ENCODE measurements at places on chromosomes 12 and 14. TPM values are rescaled to one million over a fixed set of nuclear protein-coding genes. Genes with fewer than 3 reads are reported as not detected.

- H3K4me3 ChIP-seq: no peak overlapping the region
- no peaks in the 10 kb centered on the region for H3K27me3 ChIP-seq
- no peak for DNase-seq
- H3K27ac ChIP-seq: no peak overlapping the region
These were observed 80.8 kb downstream of the BHLHE41 start for GRCh38 chr12:26044007-26044394.

- H3K4me1 ChIP-seq: no peaks in the 10 kb centered on the region
- H3K36me3 ChIP-seq: no peaks in the 10 kb centered on the region
- H3K27ac ChIP-seq: no peak overlapping the region
These were observed 1154.8 kb downstream of the TMEM121 start for GRCh38 chr14:106681161-106681560.

- H3K36me3 ChIP-seq: peaks cover 65% of the 10 kb centered on the region
- no peak for DNase-seq
- no peak overlapping the region for H3K27ac ChIP-seq
- H3K4me3 ChIP-seq: no peak overlapping the region
These were observed 2.9 kb downstream of the OXA1L start for GRCh38 chr14:22769369-22769768.

GRCh38 chr14:97298736-97299135, 501.6 kb downstream of the VRK1 start:
- no peak overlapping the region for H3K27ac ChIP-seq
- H3K4me1 ChIP-seq: no peaks in the 10 kb centered on the region
- no peaks in the 10 kb centered on the region for H3K36me3 ChIP-seq
- no peak overlapping the region for H3K4me3 ChIP-seq
- DNase-seq: no peak
- H3K27me3 ChIP-seq: peaks cover 23% of the 10 kb centered on the region

LRRC9 gene
- polyA plus RNA-seq: not detected

TMPRSS12 gene
- not detected for polyA plus RNA-seq

GRCh38 chr14:103662591-103662990, 33.6 kb downstream of the KLC1 start:
- H3K36me3 ChIP-seq: peaks cover 71% of the 10 kb centered on the region
- no peak overlapping the region for H3K4me3 ChIP-seq
- H3K27me3 ChIP-seq: no peaks in the 10 kb centered on the region
- no peak overlapping the region for H3K27ac ChIP-seq

DNA sequence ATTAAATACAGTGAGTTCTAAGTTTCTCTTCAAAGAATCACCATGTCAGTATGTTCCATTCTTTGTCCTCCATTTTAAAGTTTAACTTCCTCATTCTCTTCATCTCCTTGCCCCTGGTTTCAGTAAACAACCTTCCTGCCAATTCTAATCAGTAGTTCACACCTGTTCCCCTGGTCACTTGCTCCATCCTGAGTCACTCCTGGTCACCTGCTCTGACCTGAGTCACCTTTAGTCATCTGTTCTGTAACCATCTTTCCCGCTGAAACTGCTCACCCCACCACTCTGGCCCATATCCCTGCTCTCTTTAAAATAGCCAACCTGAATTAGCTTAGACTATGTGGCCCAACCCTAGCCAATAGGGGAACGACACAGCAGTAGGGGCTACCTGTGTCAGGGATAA, 1447.4 kb upstream of the TMEM132C start:
- H3K27ac ChIP-seq: no peak overlapping the region
- H3K4me3 ChIP-seq: no peak overlapping the region
- H3K4me1 ChIP-seq: no peaks in the 10 kb centered on the region

GRCh38 chr12:116604178-116604895, 45.2 kb downstream of the MAP1LC3B2 start:
- H3K4me3 ChIP-seq: no peak overlapping the region
- H3K27ac ChIP-seq: no peak overlapping the region
- H3K27me3 ChIP-seq: no peaks in the 10 kb centered on the region

DNA sequence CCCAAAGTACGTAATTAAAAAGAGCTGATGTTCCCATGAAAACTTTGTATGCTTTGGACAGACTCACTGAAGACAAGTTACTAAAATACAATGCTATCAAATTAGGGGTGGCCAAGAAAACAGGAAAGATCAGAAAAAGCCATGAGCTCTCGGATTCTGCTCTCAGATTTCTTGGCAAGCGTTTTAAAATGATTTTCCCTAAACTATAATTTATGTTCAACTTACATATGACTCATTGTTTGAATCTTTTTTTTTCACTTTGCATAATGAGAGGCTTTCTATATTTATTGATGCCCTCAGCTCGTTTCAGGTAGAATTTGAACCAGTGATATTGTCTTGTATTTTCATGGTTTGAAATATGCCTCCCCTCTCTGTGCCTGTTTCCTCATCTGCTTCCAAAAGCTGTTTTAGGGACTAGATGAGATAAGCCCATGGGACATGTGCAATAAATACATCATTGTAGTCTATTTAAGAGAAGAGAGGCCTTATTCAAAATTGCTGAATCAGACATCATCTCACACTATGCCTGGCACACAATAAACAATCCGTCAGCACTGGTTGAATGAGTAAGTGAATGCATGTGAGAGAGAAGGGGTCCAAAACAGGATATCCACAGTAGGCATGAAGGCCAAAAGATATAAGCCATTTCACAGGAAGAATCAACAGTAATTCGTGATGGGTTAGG, 4.7 kb upstream of the IPO8 start:
- H3K27me3 ChIP-seq: no peaks in the 10 kb centered on the region
- H3K36me3 ChIP-seq: no peaks in the 10 kb centered on the region
- no peak overlapping the region for H3K27ac ChIP-seq
- peaks cover 5% of the 10 kb centered on the region for H3K4me1 ChIP-seq

GRCh38 chr14:39302124-39302810, 68.6 kb downstream of the MIA2 start:
- peaks cover 79% of the 10 kb centered on the region for H3K36me3 ChIP-seq
- DNase-seq: no peak
- H3K4me1 ChIP-seq: no peaks in the 10 kb centered on the region
- H3K27ac ChIP-seq: no peak overlapping the region
- no peaks in the 10 kb centered on the region for H3K27me3 ChIP-seq
- no peak overlapping the region for H3K4me3 ChIP-seq

DNA sequence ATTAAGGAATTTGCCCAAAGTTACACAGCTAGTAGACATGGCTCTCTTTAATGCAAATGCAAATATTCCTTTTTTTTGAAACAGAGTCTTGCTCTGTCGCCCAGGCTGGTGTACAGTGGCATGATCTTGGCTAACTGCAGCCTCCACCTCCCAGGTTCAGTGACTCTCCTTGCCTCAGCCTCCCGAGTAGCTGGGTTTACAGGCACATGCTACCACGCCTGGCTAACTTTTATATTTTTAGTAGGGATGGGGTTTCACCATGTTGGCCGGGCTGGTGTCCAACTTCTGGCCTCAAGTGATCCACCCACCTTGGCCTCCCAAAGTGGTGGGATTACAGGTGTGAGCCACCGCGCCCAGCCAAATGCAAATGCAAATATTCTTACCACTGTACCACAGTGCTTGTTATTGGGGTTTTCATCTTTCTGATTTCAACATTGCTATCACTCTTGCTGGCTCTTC, 24.5 kb upstream of the HIGD1C start:
- no peak for DNase-seq
- H3K4me3 ChIP-seq: peak overlapping the region; percentile 79
- peaks cover 12% of the 10 kb centered on the region for H3K36me3 ChIP-seq

GRCh38 chr12:67433385-67434175, 164.4 kb downstream of the CAND1 start:
- H3K4me3 ChIP-seq: no peak overlapping the region
- H3K4me1 ChIP-seq: no peaks in the 10 kb centered on the region
- no peaks in the 10 kb centered on the region for H3K27me3 ChIP-seq
- DNase-seq: no peak

IL22 gene
- 0.15 TPM for polyA plus RNA-seq

GRCh38 chr14:36356862-36357261, 36.4 kb upstream of the MBIP start:
- DNase-seq: no peak
- H3K36me3 ChIP-seq: no peaks in the 10 kb centered on the region
- no peaks in the 10 kb centered on the region for H3K4me1 ChIP-seq
- no peak overlapping the region for H3K4me3 ChIP-seq
- no peaks in the 10 kb centered on the region for H3K27me3 ChIP-seq
- H3K27ac ChIP-seq: no peak overlapping the region

- no peaks in the 10 kb centered on the region for H3K4me1 ChIP-seq
- no peak overlapping the region for H3K4me3 ChIP-seq
- no peaks in the 10 kb centered on the region for H3K36me3 ChIP-seq
- DNase-seq: no peak
These were observed 59.6 kb downstream of the PPFIA2 start for GRCh38 chr12:81699551-81699950.

- H3K4me1 ChIP-seq: peaks cover 21% of the 10 kb centered on the region
- no peak overlapping the region for H3K27ac ChIP-seq
- DNase-seq: no peak
- H3K36me3 ChIP-seq: peaks cover 62% of the 10 kb centered on the region
These were observed 395 bp upstream of the GNB3 start for GRCh38 chr12:6840330-6840729.

DNA sequence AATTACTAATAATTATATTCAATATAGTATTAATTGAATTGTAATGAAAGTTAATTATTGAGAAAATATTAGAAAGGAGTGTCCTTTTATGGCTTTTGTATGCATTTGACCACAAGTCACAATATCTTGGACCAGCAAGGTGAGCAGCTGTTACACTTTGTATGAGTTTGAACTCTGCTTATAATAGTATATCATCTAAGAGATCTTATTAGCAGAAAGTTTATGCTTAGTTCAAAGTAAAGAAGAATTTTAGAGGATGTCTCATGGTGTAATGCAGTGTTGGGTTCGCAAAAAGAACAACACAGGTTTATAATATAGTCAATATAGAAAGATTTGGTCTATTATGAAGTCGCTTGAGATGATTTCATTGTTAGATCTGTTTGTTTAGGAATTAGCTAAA, 2.0 kb upstream of the TRIM9 start:
- no peak overlapping the region for H3K4me3 ChIP-seq
- peaks cover 23% of the 10 kb centered on the region for H3K4me1 ChIP-seq
- no peaks in the 10 kb centered on the region for H3K36me3 ChIP-seq
- no peak overlapping the region for H3K27ac ChIP-seq
- no peak for DNase-seq
- peaks cover 64% of the 10 kb centered on the region for H3K27me3 ChIP-seq

GRCh38 chr12:104709692-104710435, 248.2 kb downstream of the SLC41A2 start:
- H3K4me1 ChIP-seq: peaks cover 51% of the 10 kb centered on the region
- H3K27ac ChIP-seq: peak overlapping the region; percentile 70
- no peaks in the 10 kb centered on the region for H3K36me3 ChIP-seq

DNA sequence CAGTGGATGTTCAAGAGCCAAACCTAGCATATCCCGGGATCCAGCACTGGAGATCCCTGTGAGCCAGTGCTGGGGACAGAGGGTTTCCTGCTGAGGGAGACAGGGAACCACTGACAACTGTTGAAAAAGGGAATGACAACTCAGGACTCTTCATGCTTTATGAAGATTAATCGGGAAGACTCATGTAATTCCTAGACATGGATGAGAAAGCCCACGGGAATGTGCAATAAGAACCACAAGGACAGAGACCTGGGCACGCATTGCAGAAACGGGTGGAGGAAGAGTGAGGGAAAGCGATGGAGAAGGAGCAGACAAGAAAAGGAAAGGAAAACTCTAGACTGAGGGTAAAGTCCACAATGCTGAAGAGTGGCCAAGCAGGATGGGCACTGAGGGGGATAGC, 296.0 kb downstream of the PCNX1 start:
- no peaks in the 10 kb centered on the region for H3K4me1 ChIP-seq
- H3K36me3 ChIP-seq: no peaks in the 10 kb centered on the region
- no peaks in the 10 kb centered on the region for H3K27me3 ChIP-seq
- DNase-seq: no peak
- H3K4me3 ChIP-seq: no peak overlapping the region

DNA sequence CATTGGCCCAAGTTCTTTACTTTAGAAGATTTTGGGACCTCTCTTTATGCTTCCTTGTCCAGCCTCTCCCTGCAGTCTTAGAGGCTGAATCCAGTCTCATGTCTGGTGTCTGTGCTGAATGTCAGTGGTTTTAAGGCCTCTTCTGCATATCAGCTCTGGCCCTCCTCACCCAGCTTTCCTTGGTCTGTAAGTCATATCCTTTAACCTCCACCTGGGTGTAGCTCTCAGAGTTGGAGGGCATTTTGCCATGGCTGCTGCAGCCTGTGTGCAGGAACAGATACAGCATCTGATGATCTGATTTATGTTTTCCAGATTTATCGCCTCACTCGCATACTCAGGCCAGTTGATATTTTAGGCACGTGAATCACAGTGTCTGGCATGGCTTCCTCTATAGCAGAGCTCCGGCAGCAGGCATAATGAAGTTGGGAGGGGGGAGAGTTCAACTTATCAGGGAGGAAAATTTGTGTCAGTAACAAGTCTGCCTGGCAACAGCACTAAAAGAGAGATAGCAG, 335.0 kb downstream of the PCNX1 start:
- H3K4me1 ChIP-seq: peaks cover 9% of the 10 kb centered on the region
- H3K27ac ChIP-seq: no peak overlapping the region
- no peaks in the 10 kb centered on the region for H3K36me3 ChIP-seq
- H3K27me3 ChIP-seq: no peaks in the 10 kb centered on the region

OR4N5 gene
- polyA plus RNA-seq: not detected

GRCh38 chr14:73245480-73246325, 8.4 kb downstream of the PAPLN start:
- peak overlapping the region; percentile 58 for H3K4me3 ChIP-seq
- no peaks in the 10 kb centered on the region for H3K27me3 ChIP-seq
- peaks cover 40% of the 10 kb centered on the region for H3K4me1 ChIP-seq
- peak; percentile 62 for DNase-seq
- H3K36me3 ChIP-seq: peaks cover 16% of the 10 kb centered on the region

- H3K4me3 ChIP-seq: no peak overlapping the region
- H3K27ac ChIP-seq: no peak overlapping the region
- H3K27me3 ChIP-seq: no peaks in the 10 kb centered on the region
- H3K36me3 ChIP-seq: no peaks in the 10 kb centered on the region
- DNase-seq: no peak
These were observed 20.1 kb downstream of the SLC6A13 start for GRCh38 chr12:242496-242895.

BRI3BP gene
- 1.7 TPM for polyA plus RNA-seq

- H3K27ac ChIP-seq: peak overlapping the region; percentile 93
- no peak for DNase-seq
- peak overlapping the region; percentile 83 for H3K4me3 ChIP-seq
- H3K36me3 ChIP-seq: peaks cover 72% of the 10 kb centered on the region
These were observed 900 bp downstream of the NOP2 start for GRCh38 chr12:6567112-6567670.

RAD52 gene
- 2.3 TPM for polyA plus RNA-seq

MUCL1 gene
- polyA plus RNA-seq: not detected

Measured in stomach (tissue), 19 donors.